Renal cortex interstitium (tissue), 15 donors: ENCODE measurements at places on chromosomes 5 and 9. TPM values are rescaled to one million over a fixed set of nuclear protein-coding genes. Genes with fewer than 3 reads are reported as not detected.

Gene FOXI1
- 5.2 TPM for polyA plus RNA-seq

Gene TMEM215
- polyA plus RNA-seq = 0.12 TPM

Gene ENDOG
- 8.5 TPM for polyA plus RNA-seq

- no peak for DNase-seq
Measured at GRCh38 chr5:29122306-29122705, 2071.2 kb upstream of the CDH6 start.

DNA sequence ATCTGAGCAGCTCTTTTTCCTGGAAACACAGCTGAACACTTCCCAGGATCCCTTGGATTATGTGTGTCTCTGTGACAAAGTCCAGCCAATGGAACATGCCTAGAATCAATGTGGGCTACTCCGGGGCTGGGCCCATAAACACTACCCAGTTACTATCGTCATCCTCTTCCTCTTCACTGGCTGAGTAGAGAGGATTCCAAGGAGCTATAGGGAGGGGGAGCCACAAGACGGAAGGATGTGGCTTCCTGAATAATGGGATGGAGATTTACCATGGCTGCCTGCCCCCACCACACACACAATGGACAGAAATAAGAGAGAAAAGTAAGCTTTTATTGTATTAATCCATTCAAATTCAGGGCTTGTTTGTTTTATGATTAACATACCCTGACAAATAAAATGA, 22.1 kb upstream of the TAS2R1 start:
- DNase-seq = no peak

DNA sequence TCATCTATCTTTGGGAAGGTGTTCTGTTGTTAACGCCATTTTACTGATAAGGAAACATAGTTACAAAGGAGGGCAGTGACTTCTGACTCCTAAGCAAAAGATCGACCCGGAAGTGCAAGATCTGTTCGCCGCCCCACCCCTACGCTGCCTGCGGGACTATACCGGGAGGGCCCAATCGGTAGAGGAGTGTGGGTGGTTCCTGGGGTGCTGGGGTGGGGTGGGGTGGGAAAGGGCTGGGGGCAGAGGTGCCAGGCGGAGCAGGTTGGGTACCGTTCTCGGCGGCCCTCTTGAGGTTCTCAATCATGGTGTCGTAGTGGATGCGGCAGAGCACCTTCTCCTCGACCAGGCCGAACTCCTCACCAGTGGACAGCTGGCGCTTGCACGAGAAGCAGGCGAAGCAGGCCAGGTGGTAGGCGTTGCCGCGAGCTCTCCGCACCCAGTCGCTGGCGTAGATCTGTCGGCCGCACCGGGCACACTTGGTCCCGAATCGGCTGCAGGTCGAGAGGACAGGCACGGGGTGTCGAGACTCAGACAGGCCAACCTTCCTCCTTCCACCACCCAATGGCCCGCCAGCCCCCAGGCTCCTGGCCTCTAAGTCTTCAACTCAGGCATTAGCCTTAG, 11.8 kb downstream of the LHX6 start:
- DNase-seq = no peak

DNA sequence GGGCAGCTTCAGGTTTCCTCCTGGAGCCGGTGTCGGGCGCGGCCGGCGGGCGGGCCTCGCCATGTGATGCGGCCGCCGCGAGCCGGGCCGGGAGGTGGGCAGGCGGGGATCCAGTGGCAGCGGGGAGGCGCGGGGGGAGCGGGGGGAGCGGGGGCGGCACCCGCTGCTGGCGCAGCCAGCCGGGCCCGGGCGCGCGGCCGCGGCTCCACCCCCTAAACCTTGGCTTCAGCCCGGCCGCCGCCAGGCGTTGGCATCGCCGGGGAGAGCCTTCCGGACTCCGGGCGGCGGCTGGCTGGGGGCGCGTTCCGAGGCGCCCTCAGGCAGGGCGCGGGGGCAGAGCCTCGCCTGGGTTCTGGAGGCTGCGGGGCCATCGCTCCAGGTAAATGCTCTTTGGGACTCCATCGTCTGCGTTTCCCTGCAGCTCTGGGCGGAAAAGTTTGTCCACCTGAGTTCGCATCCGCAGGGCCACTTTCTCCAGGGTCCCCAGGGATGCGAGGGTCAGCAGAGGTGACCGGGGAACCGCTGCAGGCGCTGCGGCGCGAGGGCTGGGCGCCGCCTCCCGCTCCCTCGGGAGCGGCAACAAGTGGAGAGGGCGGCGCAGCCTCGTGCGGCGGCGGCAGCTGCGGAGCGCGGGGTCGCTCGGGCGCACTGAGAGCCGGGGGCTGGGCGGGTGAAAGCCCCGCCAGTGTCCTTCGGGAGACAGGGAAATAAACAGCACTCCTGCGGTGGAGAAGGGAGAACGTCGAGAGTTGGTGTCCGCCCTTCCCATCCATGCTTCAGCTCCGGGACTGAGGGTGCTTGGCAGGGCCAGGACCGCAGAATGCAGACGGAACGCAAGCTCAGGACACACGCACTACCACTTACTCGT, at the start of gene ARHGEF28:
Gene ARHGEF28 (plus strand): TSS at position 253 of the 868 bp plus-strand sequence. CDS start 58,656 bp downstream, outside the sequence.
- peak; percentile 28 for DNase-seq
